ENCODE measurements at places on chromosomes 3 and 15.

DNA sequence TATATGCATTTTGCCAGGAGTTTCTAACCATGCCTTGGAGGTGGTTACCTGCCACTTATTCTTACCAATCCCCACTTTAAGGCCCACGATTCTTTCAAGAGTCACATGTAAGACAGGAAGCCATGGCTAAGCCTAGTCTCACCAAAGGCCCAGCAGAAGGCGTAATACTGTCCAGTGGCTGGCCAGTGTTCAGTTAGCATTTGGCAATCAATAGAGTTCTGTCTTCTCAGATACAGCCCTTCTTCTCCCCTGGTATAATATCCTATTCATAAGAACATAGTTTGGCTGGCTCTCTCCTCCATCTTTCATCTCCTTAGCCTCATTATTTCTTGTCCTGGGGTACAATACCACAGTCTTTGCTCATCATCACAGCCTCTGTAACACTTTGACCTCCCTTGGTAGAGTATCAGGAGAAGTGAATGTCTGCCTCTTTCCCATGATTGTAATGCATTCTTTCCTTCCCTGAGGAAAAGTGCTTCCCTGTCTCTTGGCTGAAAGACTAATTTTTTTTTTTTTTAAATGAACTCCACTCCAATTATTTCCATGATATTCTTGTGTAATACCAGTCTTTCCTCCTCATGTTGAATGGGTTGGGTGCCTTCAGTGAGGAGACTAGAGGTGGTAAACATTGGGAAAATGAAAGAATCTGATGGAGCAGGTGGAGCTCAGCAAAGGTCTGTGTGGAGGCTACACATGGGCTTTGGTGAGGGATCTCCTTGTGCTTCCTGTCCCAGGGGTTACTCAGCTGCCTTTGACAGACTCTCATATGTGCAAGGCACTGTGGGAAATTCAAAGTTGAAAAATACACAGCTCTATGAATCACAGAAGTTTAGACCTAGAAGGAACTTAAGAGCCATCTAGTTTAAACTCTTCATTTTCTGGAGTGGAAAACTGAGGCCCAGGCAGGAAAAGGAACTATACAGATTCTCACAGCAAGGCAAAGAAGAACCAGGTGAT, 218.2 kb downstream of the P3H2 start:
- DNase-seq: no peak

GRCh38 chr15:59268168-59268851, 61.7 kb downstream of the LDHAL6B start:
- DNase-seq: no peak

DNA sequence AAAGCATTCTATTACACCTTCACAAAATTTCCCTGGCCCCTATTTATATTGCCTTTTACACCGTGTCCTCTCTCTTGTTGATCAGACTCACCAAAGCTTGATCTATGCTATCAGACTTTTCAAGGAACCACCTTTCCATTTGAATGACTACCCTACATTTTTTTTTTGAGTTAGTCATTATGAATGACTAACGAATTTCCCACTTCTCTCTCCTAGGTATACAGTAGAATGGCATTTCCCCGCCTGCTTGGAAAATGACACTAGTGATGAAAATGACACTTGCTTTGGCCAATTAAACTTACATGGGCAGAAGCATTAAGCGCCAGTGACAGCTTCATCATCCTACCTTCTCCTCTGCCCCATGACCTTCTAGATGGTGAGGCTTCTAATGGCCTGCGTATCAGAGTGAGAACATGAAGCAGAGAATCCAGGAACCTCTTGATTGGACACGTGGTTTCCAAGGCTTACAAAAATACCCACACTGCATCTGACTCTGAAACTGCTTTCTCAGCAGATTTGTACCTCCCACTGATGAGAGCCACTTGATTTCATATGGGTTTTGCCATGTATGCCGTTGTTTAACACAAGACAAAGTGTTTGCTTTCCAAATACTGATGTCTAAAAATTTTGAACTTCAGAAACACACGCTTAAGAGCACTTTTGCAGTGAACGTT, 370.5 kb downstream of the CTNNB1 start:
- DNase-seq: no peak

DNA sequence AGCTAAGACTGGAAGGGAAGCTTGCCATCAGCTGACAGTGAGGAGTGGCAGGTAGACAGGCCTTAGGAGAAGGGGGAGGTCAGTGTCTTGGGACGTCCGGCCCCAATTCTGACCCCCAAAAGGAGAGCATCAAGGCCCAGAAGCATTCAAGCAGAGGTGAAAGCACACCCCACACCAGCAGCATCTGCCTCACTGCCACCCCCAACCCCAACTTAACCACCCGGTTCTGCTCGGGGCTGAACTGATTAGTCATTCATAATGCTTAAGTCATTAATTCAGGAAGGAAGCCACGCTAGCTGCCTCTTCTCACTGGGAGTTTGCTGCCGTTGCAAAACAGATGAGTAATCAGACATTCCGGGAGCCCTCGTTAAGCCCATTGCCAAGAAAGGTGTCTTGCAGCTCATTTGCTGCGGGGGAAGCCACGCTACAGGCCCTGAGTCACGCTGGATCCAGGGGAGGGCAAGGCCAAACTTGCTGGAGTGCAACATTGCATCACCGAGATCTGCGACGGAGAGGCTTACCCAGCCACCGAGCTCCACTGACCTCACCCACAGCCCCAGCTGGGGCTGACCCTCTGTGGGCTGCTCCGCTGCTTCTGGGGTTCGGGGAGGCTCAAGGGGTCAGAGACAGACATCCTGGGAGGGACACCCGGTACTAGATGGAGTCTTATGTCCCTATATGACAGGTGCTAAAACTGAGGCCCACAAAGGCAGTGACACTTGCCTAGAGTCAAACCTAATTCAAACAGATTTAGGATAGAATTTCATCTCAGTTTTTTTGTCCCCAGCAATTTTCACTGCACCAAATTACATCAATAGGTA, 46.4 kb upstream of the HES1 start:
- DNase-seq: peak; percentile 76

DNA sequence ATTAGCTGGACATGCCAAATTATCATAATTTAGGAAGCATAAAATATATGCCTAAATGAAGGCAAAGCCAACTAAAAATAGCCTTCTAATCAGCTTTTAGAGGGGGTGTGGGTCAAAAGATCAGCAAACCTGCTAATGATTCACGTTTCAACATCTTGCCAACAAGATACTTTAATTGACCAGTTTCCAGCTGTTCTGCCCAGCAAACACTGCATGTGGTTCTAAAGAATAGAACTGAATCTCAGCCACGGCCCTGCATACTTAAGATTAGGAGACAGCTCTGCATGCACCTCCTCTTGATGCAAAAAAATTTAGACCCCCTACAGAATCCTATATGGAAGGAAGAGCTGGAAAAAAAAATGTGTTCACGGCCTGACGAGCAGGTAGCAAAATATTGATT, 500.5 kb downstream of the TBL1XR1 start:
- DNase-seq: no peak

DNA sequence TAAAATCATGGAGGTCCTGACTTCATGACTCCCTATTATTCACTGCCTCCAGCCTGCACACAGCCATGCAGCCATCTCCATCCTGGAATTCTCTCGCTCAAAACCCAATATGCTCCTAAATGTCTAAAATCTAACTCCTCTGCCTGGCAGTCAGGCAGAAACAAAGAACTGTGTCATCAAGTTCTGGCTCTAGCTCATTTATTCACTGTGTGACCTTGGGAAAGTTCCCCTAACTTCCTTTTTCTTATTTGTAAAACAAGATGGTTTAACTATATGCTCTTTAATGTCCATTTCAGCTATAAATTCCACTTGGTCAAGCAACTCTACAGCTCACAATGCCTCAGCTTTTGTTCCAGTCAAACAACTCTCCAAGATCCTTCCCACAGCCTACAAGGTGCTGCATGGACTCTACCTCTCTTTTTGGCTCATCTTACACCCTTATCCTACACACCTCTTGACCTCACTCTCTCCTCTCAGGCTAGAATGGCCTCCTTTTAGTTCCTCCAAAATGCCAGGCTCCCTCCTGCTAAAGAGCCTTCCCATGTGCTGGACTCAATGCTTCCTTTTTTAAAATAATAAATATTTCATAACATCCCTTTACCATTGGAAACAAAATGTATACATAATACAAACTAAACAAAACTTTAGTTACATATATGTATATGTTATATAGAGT, 16.4 kb downstream of the PIK3CB start:
- no peak for DNase-seq

DNA sequence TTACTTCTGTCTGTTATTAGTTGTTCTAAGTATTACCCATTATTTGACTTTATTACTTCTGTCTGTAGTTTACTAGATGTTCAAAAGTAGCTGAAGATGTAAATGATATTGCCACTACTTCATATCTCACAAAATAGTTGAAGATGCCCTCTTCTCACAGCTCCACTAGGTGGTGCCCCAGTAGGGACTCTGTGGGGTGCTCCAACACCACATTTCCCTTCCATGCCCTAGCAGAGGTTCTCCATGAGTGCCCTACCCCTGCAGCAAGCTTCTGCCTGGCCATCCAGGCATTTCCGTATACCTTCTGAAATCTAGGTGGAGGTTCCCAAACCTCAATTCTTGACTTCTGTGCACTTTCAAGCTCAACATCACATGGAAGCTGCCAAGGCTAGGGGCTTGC, 80.8 kb downstream of the KCNH8 start:
- no peak for DNase-seq

GRCh38 chr15:93203036-93203435, 114.0 kb upstream of the RGMA start:
- no peak for DNase-seq

GRCh38 chr15:68315495-68316031, 38.0 kb downstream of the FEM1B start:
- DNase-seq: no peak

DNA sequence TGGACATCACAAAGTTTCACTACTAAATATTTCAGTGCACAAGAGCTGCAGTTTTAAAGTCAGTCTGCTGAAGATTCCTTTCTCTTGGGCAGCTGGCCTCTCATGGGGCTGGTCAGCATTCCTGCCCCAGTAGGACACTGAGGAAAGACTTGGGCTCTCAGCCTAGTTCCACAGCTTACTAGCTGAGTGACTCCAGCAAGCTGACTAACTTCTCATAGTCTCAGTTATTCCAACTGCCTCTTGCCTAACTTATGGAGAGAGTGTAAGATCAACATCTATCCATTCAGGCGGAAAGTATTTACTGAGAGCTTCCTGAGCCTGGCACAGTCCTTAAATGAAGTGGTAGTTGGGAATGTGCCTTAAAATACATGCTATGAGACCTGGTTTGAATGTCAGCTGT, 27.0 kb downstream of the TM4SF4 start:
- no peak for DNase-seq
